ENCODE measurements at places on chromosomes 11 and 22.

DNA sequence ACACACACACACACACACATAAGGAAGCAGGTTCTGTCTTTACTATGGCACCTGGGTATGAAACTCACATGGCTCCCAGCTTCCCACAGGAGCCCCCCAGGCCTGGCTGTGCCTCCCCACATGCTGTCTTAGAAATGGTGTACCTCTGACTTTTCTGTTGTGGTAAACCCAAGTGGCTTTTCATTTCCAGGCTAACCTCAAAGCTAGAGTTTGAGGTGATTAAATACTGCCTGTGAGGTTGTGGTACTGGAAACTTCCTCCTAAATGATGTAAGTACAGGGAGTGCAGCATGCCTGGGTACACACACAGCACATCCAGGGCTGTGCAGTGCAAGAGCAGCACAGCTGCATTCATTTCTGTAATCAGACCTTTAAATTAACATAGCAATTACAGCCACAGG is 34.4 kb downstream of the ME3 start:
- peak; percentile 6 for DNase-seq

GRCh38 chr22:32794449-32795213 is 6.9 kb upstream of the TIMP3 start:
- no peak for DNase-seq

- no peak for DNase-seq
Observed at GRCh38 chr11:6142936-6143335, 27.2 kb downstream of the OR52B2 start.

GRCh38 chr22:37792494-37792893 is 15.2 kb upstream of the GCAT start:
- no peak for DNase-seq
